Skeletal muscle cell (primary cell): ENCODE measurements at places on chromosomes 7 and 10.

GRCh38 chr10:86341361-86341811 lies 25.2 kb downstream of the GRID1 start:
- no peak for DNase-seq

DNA sequence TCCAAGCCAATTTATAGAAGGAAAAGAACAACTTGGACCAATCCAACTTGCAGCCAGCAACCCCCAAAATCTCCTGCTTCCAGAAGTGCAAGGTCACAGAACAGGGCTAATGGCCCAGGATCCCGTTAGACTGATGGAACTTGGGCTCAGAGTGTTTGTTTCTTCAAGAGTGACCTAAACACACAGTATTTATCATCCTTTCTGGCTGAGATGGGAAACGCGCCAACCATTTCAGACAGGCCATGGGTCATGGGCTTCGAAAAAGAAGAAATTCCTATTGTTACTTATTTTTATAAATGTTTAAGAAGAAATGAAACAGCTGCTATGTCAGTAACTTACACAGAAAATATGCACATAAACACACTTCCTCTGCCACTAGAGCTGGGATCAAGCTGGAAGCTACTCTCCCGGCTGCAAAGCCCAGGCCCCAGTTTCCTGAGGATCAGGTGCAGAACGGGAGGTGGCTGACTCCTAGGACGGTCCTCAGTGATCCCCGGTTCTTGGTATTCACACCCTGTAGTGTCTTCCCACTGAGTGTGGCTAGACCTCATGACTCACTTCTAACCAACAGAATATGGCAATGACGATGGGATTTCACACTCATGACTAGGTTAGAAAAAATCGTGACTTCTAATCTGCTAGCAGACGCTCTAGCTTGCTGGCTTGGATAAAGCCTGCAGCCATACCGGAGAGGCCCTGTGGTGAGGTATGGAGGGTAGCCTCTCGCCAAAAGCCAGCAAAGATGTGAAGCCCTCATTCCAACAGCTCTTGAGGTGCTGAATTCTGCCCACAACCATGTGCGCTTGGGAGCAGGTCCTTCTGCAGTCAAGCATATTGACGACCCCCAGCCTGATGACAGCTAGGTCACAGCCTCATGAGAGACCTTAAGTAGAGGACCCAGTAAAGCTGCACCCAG lies 60.2 kb downstream of the CHST15 start:
- DNase-seq = peak; percentile 7

GRCh38 chr7:95144256-95144655 lies 180.1 kb downstream of the PON1 start:
- DNase-seq = no peak

GRCh38 chr10:89639326-89639725 lies 5.7 kb downstream of the PANK1 start:
- no peak for DNase-seq

DNA sequence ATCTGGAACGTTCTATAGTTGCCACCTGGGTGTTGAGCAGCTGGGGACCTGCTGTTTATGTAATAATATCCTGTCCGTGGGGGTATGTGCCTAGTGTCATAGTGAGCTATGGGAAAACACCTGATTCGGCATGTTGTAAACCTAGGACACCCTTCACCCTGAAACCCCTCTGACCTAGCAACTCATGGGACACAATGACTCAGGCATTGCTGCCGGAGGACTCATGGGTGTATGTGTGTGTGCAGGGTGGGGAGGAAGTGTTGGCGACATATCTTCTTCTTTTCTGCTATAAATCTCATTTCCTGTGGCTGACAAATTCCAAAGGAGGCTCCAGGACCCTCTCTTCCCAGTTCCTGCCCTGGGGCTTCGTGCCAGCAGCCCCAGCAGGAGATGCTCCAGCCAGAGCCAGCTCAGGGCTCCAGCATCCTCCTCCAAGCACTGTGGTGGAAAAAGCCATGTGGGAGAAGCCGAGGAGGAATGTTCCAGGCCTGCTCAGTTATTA lies 77.0 kb upstream of the PODXL start:
- DNase-seq = no peak

DNA sequence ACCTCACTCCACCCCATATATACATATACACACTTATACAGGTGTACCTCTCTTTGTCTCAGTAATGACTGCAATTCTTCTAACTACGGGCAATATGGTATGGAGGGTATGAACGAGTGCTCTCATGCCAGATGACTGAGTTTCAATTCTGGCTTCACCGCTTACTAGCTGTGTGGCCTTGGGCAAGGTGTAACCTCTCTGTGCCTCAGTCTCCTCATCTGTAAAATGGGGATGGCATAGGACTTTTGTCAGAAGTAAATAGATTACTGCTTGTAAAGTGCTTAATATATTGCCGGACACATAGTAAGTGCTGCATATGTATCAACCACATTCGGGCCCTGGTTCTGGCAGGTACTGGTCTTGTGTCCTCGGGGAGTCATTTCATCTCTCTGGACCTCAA lies 60.1 kb upstream of the IFRD1 start:
- DNase-seq = no peak

DNA sequence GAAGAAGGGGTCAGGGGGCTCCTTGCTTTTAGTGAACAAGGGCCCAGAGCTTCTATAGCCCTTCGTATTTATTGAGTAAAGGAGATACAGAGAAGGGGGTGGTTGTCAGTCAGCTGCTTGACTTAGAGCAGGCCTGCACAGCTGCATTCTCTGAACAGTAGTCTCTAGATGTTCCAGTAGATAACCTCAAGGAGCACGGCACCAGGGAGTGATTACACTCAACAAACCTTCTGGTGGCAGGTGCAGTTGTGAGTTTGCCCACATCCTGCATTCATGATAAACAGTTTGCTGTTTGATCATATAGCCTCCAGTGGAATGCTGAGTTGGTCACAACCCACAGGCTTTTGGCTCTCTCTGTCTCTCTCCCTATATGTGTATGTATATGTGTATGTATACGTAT lies 70.0 kb upstream of the GJD4 start:
- DNase-seq = no peak

DNA sequence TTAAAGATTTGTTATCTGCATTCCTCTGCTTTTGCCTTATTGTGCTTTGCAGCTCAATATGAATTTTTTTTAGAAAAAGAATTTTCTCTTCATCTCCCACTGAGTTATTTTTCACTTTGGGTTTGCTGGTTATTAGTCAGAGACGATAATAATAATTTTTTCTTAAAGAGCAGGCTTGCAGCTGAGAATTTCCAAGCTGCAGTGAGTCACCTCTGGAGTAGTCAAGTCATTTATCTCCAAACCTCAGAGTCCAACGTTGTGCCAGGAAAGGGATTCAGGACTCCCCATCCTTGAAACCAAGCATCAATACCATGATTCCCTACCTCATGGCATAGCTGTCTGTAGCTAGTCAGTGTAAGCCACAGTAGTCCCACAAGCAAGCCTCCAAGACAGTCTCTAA lies 15.2 kb upstream of the EGR2 start:
- DNase-seq = peak; percentile 39

- peak; percentile 76 for DNase-seq
Observed at GRCh38 chr7:82805527-82805960, 357.1 kb downstream of the PCLO start.

DNA sequence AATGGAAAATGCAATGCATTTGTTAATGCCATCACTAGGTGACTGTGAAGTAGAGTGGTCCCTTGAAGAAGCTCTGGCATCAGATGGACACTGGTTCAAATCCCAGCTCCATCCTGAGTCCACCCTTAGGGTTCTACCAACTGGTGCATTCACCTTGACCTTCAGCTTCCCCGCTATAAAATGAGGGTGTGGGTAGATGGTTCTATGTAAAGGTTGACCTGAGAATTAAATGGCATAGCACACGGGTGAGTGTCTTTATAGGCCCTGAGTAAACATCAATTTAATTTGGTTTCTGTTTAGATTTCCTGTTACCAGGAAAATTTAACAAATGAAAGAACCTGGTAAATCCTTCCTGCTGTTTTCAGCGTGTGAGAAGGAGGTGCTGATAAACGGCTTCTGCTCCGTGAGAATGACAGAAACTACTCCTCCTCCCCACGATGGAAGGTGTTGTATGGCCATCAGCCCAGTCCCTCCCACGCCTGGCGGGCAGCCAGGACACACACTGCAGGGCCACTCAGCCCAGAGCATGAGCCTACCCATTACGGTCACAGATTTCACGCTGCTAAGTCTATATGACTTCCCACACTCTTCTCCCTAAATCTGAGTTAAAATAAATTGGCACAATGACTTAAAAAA lies 210.1 kb downstream of the TNS3 start:
- peak; percentile 38 for DNase-seq

DNA sequence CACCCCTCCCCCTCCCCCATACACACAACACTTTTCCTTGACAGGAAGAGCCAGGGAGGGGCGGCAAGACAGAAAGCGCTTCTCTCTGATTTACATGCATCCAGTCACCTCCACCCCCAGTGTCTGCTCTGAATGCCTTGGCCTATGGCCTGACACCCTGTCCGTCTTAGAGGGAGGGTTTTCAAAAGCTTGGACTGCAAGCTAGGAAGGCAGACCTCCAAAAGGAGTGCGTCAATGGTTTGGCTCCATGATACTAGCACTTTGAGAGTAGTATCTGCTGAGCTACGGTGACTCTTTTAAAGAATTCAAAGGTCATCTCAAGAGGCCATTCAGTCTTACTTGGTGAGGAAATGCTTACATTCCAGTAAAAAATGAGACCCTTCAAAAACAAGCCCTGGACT lies 20.3 kb upstream of the PAX2 start:
- DNase-seq = no peak

GRCh38 chr10:48658243-48658974 lies 26.3 kb upstream of the WDFY4 start:
- DNase-seq = no peak

DNA sequence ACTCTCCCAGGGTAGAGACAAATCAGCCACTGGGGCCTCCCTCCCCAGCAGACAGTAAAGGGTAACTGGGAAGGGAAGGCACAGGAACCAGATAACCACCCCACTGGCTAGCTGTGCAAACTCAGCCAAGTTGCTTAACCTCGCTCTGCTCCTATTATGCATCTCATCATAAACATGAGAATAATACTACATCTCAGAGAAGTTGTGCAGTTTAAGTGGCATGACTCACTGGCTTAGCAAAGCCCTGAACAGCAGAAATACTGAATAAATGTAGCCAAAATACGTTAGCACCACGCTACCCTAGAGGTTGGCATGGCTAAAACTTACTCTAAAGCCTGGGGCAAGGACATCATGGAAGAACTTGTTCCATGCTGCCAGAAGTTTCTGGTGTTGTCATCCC lies 128.1 kb upstream of the ANK3 start:
- no peak for DNase-seq

DNA sequence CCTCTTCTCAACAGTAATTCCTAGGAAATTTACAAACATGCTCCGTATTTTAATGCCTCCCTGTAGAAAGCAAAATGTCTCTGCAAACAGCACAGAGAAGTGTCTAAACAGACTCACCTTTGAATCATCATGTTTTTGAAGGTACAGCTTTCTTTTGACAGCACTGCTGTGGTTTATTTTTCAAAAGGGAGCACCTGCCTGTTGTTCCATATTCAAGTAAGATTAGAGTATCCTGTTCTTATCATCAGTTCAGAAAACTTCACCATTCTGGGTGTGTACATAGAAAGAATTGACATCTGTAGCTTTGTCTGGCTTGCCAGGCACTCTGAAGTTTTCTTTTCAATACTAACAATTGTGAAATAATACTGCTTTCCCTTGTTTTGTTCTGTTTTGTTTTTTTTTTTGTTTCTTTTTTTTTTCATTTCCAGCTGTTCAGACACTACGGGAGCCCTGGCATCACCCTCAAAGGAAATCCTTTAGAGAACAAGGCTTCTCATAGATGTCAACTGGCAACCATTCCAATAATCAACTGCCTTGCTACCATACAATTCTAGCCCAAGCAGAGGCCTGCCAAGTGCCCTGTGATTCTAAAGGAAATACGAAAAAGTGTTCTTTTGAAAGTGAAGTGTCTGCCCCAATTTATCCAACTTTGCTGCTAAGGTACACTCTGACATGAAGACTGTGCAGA lies 275.9 kb downstream of the PRPF18 start:
- DNase-seq = no peak

- DNase-seq = no peak
Observed at GRCh38 chr10:132878091-132878729, 64.2 kb downstream of the CFAP46 start.

- no peak for DNase-seq
Observed at GRCh38 chr10:116985611-116986010, 19.4 kb downstream of the SHTN1 start.

- DNase-seq = no peak
Observed at GRCh38 chr10:62062752-62063512, 161.4 kb downstream of the ARID5B start.

GRCh38 chr7:7920481-7920880 lies 48.1 kb upstream of the GLCCI1 start:
- no peak for DNase-seq

DNA sequence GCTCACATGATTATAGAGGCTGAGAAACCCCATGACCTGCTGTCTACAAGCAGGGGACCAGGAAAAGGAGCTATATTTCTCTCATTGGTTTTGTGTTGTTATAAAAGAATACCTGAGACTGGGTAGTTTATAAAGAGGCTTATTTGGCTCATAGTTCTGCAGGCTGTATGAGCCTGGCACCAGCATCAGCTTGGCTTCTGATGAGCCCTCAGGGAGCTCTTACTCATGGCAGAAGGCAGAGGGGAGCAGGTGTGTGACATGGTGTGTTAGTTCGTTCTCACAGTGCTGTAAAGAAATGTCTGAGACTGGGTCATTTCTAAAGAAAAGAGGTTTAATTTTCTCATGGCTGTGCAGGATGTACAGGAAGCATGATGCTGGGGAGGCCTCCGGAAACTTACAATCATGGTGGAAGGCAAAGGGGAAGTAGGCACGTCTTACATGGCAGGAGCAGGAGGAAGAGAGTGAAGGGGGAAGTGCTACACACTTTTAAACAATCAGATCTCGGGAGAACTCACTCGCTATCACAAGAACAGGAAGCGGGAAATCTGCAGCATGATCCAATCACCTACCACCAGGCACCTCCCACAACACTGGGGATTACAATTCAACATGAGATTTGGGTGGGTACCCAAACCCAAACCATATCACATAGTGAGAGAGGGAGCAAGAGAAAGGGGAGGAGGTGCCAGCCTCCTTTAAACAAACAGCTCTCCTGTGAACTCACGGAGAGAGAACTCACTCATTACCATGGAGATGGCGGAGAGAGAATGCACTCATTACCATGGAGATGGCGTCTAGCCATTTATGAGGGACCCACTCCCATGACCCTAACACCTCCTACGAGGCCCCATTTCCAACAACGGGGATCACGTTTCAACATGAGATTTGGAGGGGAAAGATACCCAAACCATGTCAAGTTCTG lies 133.4 kb downstream of the JCAD start:
- DNase-seq = no peak

GRCh38 chr10:70480239-70480861 lies 1.8 kb downstream of the PALD1 start:
- no peak for DNase-seq
